ENCODE measurements at places on chromosomes 5 and 9.
A peak's percentile ranks its signal among the peaks of the same experiment; 100 is the strongest.

DNA sequence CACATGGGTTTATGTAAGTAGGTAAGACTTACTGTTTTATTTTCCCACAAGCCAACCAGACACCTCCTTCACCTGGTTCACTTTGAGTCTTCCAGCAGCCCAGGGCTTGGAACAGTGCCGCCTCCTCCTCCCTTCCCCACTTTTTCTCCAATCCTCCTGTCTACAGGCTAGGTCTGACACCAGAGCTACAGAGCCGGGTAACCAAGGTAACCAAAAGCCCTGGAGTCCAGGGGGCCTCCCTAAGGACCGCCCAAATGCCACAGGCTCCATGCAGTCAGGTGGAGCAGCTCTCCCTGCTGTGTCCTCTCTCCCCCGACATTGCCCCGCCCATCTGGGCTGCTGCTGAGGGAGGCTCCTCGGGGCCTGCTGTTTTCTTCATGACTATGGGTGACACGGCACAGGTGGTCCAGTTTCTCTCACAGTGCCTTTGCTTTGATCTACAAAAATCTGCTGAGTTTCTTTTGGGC is 138.0 kb upstream of the EFNA5 start:
- DNase-seq, result no peak
- no peak overlapping the region for H3K4me3 ChIP-seq

DNA sequence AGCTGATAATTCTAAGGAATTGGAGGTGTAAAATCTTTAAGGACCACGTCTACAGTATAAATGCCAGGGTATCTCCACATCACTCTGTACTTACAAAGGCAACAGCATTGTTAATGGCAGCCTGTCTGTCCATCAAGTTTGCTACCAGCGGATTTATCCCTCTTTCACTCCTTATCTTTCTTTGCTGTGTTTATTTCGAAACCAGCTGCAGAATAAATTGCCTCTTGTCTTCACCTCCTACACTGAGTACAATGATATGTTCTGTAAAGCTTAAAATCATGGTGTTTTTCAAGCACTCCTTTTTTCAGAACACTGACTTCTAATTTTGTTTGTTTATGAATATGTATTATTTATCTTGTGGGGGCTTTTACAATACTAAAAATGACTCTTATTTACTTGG is 1088.1 kb downstream of the NR2F1-AS1 start:
- DNase-seq, result no peak
- H3K27ac ChIP-seq, result no peak overlapping the region
- no peaks in the 10 kb centered on the region for H3K27me3 ChIP-seq

DNA sequence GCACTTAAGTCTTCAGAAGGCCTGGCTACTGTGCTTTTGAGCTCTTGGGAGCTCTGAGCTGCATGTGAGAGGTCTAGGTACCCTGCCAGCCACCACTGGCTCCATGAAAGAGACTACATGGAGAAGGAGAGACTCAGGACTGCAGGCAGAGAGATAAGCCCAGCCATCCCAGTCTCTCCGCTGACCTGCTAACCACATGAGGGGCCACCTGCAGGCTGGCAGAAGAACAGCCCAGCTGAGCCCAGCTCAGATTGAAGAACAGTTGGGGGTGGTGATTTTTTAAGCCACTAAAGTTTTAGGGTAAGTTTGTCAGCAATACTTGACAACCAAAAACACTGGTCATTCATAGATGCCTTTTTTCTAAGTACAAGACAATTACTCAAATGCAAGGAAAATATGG is 205.0 kb upstream of the PRDM9 start:
- no peak overlapping the region for H3K4me3 ChIP-seq
- H3K36me3 ChIP-seq, result no peaks in the 10 kb centered on the region
- no peak overlapping the region for H3K27ac ChIP-seq
- H3K27me3 ChIP-seq, result no peaks in the 10 kb centered on the region
- DNase-seq, result no peak
- no peaks in the 10 kb centered on the region for H3K4me1 ChIP-seq

- H3K27ac ChIP-seq, result no peak overlapping the region
- no peak overlapping the region for H3K4me3 ChIP-seq
- H3K4me1 ChIP-seq, result peaks cover 5% of the 10 kb centered on the region
- H3K27me3 ChIP-seq, result no peaks in the 10 kb centered on the region
These were observed 39.4 kb downstream of the GNG10 start for GRCh38 chr9:111700776-111701175.

- DNase-seq, result peak; percentile 89
- H3K27ac ChIP-seq, result peak overlapping the region; percentile 90
- H3K27me3 ChIP-seq, result no peaks in the 10 kb centered on the region
- H3K4me1 ChIP-seq, result peaks cover 33% of the 10 kb centered on the region
- peak overlapping the region; percentile 35 for H3K4me3 ChIP-seq
- peaks cover 51% of the 10 kb centered on the region for H3K36me3 ChIP-seq
These were observed 30.4 kb downstream of the JADE2 start for GRCh38 chr5:134555890-134556311.

GRCh38 chr5:57552033-57552432 is 69.4 kb upstream of the ACTBL2 start:
- peaks cover 2% of the 10 kb centered on the region for H3K27me3 ChIP-seq
- no peaks in the 10 kb centered on the region for H3K36me3 ChIP-seq
- no peak overlapping the region for H3K27ac ChIP-seq
- DNase-seq, result no peak
- H3K4me3 ChIP-seq, result no peak overlapping the region

DNA sequence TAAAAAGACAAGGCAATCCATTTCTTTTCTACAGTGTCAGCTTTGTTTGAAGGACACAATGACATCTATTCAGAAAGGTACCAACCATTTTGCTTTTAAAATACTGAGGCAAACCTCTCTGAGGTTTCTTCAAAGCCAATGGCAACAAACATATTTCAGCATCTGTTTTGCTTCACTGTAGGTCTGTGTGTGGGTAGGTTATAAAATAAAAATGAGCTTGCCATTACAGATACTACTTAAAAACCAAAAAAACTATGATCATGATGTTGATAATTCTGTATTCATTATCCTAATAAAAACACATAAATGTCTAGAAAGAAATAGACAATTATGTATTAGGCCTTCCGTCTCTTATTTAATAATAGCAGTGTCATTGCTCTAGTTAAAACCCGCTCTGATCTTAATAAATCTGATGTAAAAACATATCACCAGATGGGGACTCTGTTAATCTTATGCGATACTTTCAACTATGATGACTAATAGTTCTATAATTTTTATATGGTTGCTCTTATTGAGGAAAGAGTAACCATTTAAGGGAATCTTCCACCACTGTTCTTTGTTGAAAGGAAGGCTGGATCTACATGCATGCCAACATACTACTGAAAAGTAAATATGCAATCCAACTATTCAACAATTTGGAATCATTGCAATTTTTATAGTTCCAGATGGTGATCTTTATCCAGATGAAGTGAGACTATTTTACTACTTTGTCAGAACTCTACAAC is 647.2 kb downstream of the PDE4D start:
- H3K36me3 ChIP-seq, result no peaks in the 10 kb centered on the region
- no peak overlapping the region for H3K27ac ChIP-seq
- peaks cover 6% of the 10 kb centered on the region for H3K27me3 ChIP-seq
- no peaks in the 10 kb centered on the region for H3K4me1 ChIP-seq

GRCh38 chr5:37121465-37121864 is 127.7 kb downstream of the CPLANE1 start:
- H3K27me3 ChIP-seq, result no peaks in the 10 kb centered on the region
- peaks cover 8% of the 10 kb centered on the region for H3K4me1 ChIP-seq
- DNase-seq, result no peak
- no peak overlapping the region for H3K27ac ChIP-seq
- peaks cover 10% of the 10 kb centered on the region for H3K36me3 ChIP-seq
- no peak overlapping the region for H3K4me3 ChIP-seq

DNA sequence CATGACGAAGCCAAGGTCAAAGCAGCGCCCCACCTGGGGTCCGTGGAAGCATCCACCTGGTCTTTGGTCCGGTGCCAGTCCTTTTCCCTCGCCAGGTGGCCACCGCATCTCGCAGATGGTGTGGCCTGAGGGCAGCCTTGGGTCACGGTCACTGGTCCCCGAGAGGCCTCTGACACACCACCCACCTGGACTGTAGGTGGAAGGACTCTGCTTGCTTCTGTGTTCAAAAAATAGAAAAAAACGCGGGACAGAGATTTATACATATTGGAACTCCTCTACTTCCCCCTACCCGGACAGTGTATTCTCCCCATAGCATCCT is 466 bp upstream of the TTC39B start:
- H3K27me3 ChIP-seq, result no peaks in the 10 kb centered on the region
- peak overlapping the region; percentile 72 for H3K27ac ChIP-seq
- peaks cover 21% of the 10 kb centered on the region for H3K36me3 ChIP-seq
- H3K4me1 ChIP-seq, result peaks cover 59% of the 10 kb centered on the region
- peak overlapping the region; percentile 92 for H3K4me3 ChIP-seq

- H3K4me1 ChIP-seq, result peaks cover 11% of the 10 kb centered on the region
- H3K27me3 ChIP-seq, result no peaks in the 10 kb centered on the region
- H3K4me3 ChIP-seq, result no peak overlapping the region
- H3K36me3 ChIP-seq, result no peaks in the 10 kb centered on the region
- no peak for DNase-seq
These were observed 175.1 kb downstream of the PCSK1 start for GRCh38 chr5:96257904-96258303.

DNA sequence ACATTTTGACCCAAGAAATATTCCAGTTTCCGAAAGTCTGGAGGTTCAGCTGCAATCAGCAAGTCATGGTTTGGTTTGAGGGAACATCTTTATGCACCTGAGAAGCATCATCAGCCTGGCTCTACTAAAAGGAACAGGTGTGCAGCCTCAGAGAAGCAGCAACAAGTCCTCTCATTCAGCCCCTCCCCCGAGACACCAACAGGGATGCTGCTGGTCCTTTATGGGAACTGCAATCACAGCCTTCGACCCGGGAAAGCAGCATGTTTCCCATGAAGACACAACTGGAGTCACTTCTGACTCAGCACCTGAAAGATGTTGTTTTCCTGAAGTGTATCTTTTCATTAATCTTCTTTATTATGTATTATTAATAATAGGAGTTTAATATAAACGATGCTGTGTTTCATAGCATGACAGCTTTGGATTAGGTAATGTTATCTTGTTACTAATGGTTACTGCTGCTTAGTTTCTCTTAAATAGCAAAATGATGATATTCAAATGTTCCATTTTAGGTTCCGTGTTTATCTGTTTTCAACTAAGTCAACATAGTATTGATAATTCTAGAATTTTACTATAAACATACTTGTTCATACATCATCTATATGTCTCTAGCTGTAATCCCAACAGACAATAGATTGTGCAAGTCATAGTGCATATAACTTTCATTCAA is 15.6 kb upstream of the NREP start:
- H3K4me1 ChIP-seq, result no peaks in the 10 kb centered on the region
- no peak for DNase-seq
- H3K4me3 ChIP-seq, result no peak overlapping the region
- peaks cover 17% of the 10 kb centered on the region for H3K27me3 ChIP-seq
- H3K27ac ChIP-seq, result no peak overlapping the region
- no peaks in the 10 kb centered on the region for H3K36me3 ChIP-seq
